ENCODE measurements at places on chromosomes 13 and 19.

- peak; percentile 49 for DNase-seq
Observed at GRCh38 chr19:6423499-6424194, 964 bp downstream of the KHSRP start.

DNA sequence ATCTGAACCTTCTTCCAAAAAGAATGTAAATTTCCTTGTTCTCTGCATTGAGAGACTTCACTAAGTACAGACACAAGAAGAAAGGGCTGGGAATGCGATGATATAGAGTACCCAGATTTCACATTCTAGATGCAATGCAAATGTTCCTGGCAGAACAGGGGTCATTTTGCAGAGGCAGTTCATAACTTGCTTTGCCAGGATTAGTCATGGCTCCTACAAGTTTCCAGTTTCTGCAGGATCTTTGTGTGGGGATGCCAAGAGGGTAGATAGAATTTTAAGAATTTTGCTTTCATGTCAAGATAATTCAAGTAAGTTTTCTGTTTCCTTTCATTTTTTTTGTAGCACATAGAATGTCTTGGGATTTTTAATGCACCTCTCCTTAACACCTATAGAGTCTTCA lies 181.2 kb downstream of the FGF9 start:
- no peak for DNase-seq

DNA sequence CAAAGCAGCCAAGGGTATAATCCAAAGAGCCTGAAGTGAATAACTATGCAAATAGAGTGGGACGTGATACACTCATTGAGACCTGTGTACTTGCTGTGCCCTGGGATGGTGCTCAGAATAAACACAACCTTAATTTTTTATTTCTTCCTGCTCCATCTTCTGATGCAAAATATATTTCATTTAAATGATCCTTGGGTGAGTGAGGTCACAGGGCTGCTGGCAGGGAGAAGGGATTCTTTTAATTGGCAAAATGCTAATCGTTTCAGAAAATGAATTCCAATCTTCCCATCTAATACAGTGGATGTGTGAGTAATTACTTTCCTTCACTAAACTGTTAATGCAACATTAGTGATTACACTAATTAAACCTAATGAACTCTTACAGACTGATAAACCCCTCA lies 63.5 kb downstream of the SIAH3 start:
- DNase-seq: no peak

DNA sequence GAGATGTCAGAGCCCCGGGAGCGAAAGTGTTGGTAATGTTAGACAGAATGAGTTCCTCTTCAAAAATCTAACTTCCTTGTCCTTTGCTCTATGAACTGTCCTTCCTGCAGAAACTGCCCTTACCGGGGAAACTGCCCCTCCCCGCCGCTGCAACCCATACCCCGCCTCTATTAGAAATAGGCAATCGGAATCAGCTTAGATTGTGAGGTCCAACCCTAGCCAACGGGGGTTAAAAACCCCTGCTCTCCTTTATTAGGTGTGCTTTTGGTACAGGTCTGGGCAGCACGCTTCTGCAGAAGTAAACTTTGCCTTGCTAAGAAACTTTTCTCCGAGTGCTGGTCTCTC lies 11.5 kb upstream of the CAPNS1 start:
- DNase-seq: no peak

GRCh38 chr13:93680329-93680728 lies 453.7 kb downstream of the GPC6 start:
- no peak for DNase-seq

GRCh38 chr13:78032132-78032531 lies 113.5 kb upstream of the EDNRB start:
- DNase-seq: no peak

DNA sequence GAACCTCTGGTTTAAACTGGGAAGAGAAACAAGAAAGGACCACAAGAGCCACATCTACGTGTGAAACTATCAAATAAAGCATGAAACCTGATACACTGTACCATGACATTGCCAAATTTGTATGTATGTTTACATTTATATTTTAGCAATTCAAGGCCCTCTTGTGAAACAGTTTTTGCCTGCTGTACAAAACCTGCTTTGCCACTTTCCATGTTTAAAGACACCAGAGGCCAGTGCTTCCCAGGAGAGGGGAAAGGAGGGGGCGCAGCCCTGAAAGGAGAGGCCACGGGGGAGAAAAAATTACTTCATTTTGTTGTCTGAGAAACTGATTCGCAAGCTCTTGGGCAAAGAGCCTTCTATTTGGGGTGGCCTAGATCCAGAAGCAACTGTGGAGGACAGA lies 124.8 kb downstream of the DCLK1 start:
- no peak for DNase-seq

DNA sequence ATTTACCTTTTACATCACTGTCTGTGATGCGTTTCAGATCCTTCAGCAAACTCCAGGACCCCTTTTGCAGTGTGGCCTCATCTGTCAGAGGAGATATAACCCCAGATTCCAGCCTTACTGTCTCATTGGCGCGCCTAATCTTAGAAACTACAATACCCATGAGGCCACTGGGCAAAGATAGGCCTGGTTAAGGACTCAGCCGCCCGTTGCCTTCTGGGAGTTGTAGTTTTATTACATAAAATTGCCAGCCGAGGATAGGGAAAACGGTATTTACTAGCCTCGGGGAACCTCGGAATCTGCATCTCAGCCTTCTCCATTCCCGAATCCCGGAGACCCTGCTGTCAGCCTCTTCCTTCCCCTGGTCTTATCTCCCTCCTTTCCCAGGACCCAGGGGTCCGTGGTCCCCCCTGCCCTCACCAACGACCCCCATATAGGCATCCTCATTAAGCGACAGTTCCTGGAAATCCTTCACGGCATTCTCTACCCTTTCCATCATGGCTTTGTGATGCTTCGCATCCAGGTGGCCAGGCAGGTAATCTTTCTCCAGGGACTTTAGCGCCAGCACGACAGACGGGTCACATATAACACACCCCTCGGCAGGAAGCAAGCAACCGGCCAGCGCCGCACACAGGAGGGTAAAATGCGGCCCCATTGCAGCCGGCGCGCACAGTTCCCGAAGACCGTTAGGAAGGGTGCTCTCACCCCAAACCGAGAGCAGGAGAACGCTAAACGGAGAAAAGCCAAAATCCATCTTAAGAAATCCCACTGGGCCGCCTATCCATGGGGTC lies 1.3 kb downstream of the IZUMO1 start:
- peak; percentile 68 for DNase-seq

GRCh38 chr13:20719783-20720182 lies 16.3 kb downstream of the IL17D start:
- no peak for DNase-seq

DNA sequence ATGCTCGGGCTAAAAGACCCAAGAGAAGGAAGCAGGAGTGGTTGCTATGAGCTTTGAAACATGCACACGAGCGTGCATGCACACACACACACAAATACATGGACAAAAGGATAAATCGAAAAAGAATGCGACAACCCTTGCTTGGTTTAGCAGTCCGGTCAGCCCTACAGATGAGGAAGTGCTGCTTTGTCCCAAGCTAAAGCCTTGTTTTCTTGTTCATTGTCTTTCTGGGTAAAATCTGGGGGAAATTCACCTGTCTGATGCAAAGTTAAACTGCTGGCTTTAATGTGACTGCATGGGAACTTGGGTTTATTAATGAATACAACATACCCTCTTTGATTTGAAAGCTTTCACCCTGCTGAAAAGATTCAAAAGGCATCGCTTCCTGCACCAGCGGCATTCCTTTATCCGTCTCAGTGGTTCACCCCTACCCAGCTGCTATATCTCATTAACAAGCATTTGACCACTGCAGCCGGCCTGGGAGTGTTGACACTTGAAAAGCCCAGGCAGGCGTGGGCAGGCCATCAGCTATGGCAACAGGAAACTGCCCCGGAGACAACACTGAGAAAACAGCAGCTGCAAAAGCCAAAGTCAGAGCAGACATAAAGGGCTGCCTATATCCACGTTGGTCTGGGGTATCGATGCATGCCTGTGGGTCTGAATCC lies 301.7 kb downstream of the NDFIP2 start:
- peak; percentile 12 for DNase-seq

DNA sequence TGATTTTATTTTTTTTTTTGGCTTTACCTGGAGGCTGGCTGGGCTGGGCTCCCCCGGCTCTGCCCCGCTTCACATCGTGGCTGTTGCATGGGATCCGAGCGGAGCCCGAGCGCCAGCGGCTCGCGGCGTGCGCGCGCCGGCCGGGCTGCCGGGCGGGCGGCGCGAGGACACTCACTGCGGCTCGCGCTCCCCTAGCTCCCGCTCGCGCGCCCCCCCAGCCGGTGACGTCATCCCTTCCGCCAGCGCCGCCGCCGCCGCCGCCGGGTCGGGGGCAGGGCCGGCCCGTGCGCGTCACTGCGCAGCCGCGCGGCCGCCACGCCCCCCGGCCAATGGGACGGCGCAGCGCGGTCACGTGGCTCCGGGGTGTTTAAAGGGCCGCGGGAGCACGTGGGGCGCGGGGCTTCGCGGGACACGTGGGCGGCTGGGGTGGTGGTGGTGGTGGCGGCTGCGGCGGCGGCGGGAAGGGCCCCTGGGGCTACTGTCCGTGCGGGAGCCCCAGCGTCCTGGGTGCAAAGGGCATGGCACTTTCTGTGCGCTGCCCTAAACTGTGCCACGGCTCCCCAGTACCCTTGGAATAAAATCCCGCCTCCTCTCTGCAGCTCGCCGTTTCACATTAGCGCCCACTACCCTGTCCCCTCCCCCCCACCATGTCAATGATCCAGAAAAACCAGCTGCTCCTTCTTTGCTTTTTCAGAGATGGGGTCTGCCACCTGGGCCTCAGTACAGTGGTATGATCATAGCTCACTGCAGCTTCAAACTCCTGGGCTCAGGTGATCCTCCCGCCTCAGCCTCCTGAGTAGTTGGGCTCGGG lies at the start of gene PTPRS:
Gene PTPRS, minus strand, starts transcription at position 176 of the 811 bp plus-strand sequence. CDS start 54,672 bp downstream, outside the sequence.
- peak; percentile 91 for DNase-seq

DNA sequence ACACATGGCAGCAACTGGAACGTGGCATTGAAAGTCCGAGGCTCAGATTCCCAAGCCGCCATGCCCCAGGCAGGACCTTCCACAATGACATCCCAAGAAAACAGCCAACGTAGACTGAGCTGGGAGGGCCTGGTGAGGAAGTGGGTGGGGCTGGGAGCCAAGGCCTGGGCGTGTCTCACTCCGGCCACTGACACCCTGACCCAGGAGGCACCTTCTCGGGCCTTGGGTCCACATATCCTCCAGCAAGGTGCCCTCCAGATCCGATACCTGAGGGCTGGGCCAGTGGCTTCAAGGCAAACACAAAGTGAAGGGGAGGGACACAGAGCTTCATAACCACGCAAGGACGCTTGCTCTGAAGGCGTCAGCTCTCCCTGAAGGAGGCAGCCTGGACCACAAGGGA lies 43.0 kb downstream of the RAB20 start:
- DNase-seq: no peak

- peak; percentile 21 for DNase-seq
Observed at GRCh38 chr13:64283926-64284325, 2868.3 kb upstream of the PCDH20 start.

GRCh38 chr19:45162608-45163143 lies 1.9 kb upstream of the NKPD1 start:
- no peak for DNase-seq

- no peak for DNase-seq
Observed at GRCh38 chr13:66212511-66212910, 1017.6 kb downstream of the PCDH9 start.

DNA sequence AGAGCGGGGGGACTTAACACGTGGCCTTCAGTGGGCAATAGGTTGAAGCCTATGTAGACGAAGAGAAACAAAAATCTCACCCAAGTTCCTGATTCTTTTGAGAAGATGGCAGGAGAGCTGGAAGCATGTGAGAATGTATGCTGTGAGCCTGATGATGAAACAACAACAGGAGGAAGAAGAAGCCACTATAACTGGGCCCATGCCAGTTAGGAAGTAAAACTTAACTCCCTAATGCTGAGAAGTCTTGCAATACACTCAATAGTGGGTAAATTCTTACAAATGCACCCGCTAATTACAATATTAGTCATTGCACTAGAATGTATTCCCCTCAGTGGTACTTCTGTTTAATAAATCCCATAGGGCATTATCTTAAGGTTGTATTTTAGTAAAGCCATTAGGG lies 9.1 kb downstream of the PCDH17 start:
- no peak for DNase-seq

DNA sequence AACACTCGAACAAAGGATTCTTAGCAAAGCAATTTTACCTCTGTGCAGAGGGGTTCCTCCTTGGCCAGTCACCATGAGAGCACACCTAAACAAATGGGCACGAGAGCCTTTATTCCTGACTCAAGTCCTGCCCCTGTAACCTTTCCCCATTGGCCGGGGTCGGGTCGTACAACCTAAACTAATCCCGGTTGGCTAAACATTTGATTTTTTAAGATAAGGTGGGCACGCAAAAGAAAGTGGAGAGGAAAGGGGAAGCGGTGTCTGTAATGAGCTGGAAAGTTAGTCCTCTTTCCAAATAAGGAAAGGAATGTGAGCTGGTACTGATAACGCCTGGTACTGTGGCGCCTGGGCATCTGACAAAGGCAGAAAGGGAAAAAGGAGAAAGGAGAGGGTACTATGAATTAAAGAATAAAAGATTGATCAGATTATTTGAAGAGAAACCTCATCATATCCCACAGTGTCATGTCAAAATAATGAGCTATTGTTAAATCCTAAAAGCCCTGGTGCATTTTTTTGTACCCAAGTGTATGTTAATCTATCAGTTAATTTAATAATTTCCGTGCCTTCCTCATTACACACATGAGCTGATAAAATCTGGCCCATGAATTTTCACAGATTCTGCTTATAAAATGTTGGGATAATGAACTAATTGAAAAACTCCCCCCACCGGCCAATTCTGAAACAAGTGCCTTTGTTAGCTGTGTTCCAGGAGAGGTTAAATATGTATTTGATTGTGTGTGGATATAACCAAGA lies 335.7 kb downstream of the RFC3 start:
- no peak for DNase-seq

- peak; percentile 1 for DNase-seq
Observed at GRCh38 chr13:66887088-66887487, 343.0 kb downstream of the PCDH9 start.

- DNase-seq: no peak
Observed at GRCh38 chr13:48746821-48747220, 93.1 kb downstream of the CYSLTR2 start.

DNA sequence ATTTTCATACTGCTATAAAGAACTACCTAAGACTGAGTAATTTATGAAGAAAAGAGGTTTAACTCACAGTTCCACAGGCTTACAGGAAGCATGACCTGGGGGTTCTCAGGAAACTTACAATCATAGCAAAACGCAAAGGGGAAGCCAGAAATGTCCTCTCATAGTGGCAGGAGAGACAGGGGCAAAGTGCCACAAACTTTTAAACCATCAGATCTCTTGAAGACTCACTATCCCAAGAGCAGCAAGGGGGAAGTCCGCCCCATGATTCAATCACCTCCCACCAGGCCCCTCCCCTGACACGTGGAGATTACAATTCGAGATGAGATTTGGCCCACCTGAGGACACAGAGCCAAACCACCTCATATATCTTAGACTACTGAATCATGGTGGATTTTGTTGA lies 198.7 kb downstream of the KCTD12 start:
- DNase-seq: no peak

- DNase-seq: no peak
Observed at GRCh38 chr19:50292216-50292827, 36.9 kb downstream of the KCNC3 start.

GRCh38 chr13:74641586-74641985 lies 507.4 kb upstream of the KLF12 start:
- no peak for DNase-seq

- peak; percentile 96 for DNase-seq
Observed at GRCh38 chr19:44752816-44753625, 4.5 kb downstream of the BCL3 start.

Data from fibroblast of skin of scalp (primary cell).